ENCODE measurements at places on chromosomes 1 and 21.
A peak's percentile ranks its signal among the peaks of the same experiment; 100 is the strongest.

GRCh38 chr1:91879733-91880132 is 6.2 kb downstream of the TGFBR3 start:
- DNase-seq: no peak

- no peak for DNase-seq
These were observed 263.2 kb upstream of the RAB4A start for GRCh38 chr1:229007701-229008100.

GRCh38 chr1:61743716-61744580 is 1.7 kb downstream of the PATJ start:
- no peak for DNase-seq

GRCh38 chr1:53981220-53981619 is 35.1 kb downstream of the LRRC42 start:
- no peak for DNase-seq

GRCh38 chr1:52503706-52504105 is 49.2 kb downstream of the TUT4 start:
- no peak for DNase-seq

DNA sequence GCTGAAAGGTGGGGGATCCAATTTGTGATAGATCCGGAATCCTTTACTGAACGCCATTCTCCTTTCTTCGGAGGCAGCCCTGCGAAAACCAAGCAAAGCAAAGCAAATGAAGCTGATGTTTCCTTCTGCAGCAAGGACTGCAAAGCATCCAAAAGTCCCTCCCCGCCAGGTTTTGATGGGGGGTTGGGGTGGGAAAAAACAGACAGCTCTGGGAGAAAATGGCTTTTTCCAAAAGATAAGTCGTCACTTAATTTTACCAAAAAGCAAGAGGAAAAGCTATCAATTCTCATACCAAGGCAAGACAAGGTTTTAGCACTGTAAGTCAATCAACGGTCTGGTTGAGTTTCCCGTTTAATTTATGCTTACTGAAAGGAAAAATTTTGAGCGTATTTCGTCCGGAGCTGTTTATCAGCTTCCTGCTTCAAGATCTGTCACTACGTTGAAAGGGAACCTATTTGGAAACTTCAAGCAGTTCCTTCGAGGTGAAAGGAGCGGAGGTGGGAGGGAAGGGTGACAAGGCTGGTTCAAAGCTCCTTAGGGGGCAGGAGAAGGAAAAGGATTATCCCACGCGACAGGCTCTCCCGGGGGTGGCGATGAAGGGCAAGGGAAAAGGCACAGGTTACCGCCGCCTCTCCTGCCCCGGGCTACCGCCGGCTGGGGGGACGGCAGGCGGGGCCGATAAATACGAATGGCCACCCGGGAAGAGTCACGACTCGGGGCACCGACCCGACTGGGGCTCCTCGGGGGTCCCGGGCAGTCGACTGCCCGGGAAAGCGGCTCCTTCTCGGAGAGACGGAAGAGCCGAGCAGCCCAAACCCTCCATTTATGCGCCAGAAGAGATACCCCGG is 750 bp downstream of the SYNJ1 start:
- DNase-seq: no peak

DNA sequence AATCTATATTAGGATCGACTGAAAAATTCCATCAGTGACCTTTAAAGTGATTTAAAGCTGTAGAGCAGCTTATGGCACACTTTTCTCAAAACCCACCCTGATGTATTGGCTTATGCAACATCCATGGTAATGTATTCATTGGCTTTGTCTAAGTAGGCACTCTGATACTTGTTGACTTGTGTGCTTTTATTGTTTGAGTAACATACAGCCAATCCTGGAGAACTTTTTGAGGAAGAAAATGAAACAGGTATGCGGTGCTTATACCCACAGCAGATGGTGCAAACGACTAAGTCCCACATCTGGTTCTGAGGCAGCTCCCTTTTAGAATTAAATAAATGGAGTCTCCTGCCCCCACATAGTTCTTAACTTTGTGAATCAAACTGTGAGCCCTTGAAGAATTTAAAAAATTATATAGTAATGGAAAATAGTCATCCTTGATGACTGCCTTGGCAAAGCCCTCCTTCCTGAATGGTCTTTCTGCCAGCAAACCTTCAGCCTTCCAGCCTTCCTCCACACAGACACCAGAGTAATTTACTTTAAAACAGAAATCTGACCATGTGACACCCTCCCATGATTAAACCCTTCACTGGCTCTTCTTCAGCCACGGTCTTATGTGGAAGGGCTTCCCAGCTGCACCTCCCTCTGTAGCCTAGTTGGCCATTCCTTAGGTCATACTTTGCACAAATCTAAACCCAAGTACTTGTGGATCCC is 116.0 kb downstream of the BCAR3 start:
- DNase-seq: no peak

DNA sequence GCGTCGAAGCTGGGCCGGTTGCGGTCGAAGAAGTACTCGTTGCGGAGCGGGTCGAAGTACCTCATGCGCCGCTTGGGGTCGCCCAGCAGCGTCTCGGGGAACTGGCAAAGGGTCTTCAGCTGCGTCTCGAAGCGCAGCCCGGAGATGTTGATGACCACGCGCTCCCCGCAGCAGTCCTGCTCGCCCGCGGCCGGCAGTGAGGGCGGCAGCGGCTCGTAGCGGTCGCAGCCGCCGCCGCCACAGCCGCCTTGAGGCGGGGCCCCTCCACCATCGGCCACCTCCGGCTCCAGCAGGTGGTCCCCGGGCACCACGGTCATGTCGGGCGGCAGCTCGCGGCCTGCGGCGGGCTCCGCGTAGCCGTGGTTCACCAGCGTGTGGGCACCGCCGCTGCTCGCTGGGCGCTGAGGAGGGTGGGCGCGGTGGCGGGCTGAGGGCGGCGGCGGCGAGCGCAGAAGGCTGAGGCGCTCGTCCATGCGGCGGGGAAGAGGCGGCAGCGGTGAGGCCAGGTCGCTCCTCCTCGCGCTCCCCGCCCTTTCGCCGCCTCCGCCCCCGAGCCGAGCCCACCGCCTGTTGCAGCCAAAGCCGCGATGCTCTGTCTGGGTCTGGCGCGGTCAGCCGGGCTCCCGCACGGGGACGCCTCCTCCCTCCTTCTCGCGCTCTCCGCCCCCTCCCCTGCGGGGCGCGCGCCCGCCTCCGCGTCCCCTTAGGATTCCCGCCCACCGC is at the start of gene KCNA3:
Gene KCNA3, minus strand, starts transcription at position 604 of the 723 bp plus-strand sequence. Its CDS starts 131 bp downstream, at position 473.
- DNase-seq: peak; percentile 44

- DNase-seq: no peak
These were observed 411.6 kb downstream of the MATN1 start for GRCh38 chr1:30311749-30312148.

DNA sequence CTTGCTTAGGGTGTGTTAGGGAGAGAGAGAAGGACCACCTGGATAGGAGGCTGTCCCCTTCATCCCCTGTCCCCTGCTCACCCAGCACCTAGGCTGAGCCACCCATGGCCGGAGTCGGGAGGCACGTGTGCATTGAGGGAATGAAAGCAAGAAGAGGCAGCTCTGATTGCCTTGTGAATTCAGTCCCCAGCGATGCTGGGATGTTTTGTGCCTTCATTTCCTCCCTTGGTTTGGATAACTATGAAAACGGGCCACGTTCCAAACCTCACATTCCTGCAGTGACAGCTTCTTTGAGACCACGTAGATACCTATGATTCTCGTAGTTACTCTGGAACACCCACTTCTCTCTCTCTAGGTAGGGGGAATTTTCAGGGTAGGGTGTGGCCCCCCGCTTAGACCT is 67.1 kb downstream of the MAN1C1 start:
- DNase-seq: no peak

- DNase-seq: no peak
These were observed 124.3 kb upstream of the GADD45A start for GRCh38 chr1:67560580-67561255.

DNA sequence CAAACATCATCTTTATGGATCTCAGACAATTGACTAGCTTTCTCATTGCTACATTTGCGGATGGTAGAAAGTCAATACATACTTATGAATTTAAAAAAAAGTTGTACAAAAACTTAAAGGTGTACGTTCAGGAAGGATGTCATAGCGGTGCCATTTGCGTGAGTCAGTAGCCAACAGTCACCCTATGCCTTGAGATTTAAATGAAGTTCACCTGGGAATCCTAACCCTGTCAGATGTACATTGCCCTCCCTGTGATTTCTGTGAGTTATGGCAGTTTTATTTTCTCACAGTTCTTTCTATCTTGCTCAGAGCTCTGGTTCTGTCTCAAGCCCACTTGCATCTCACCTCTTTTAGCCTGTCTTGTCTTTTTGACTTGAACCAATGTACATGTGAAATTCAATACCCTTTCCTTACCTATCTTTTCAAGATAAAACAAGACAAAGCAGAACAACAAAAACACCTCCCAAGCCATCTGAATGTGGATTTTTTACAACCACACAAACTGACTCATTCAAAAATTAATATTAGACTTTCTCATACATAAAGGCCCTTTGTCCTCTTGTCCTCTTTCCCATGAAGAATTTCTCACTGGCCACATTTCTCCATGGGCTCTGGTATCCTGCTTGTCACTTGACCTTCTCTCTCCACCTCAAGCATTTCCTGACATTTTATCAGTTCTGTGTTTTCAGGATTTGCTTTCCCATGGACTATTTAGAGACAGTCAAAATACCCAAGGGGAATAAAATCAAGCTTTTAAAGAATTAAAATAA is 25.3 kb upstream of the ZNF697 start:
- DNase-seq: no peak

DNA sequence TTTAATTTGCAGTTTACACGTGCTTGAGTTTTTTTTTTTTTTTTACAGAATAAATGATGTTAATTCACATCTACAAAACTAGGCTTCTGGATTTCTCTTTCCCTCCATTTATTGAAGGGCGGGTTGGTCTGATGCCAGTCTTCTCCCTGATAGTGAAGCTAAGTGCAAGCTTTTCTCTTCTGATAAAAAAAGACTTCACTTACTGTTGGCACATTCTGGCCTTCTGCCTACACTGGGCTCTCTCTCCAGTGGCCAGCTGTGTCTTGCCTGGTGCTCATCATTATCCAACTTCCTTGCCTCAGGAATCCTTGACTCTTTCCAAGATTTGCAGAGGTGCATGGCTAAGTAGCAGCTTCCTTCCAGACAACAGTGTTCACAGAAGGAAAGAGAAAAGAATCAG is 7.6 kb upstream of the RAP1A start:
- no peak for DNase-seq

GRCh38 chr1:44024903-44025525 is 6.2 kb downstream of the SLC6A9 start:
- no peak for DNase-seq

DNA sequence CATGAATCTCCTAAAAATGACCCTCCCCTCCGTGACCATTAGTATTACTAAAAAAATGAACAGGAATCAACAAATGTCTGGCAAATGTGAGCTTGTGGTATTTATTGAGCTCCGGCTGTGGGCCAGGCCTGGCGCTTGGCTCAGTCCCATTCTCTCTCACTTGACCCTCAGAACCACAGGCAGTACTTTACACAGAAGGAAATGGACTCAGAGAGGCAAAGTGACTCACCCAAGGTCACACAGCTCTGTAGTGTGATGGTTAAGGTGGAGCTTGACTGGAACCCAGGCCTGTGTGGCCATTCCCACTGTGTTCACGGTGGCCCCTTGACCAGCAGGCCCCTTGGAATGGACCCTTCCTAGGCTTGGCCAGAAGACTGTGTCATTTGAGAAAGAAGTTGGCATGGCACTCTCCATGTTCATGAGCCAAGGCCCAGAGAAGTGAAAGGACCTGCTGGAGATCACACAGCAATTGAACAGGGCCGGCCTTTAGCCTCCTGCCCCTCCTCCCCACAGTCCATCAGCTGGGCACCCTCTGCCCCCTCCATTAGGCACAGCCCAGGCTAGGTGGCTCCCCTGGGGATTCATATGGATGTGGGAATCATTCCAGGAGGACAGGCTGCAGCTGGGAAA is 32.1 kb downstream of the FAM151A start:
- no peak for DNase-seq

- no peak for DNase-seq
These were observed 742 bp upstream of the PDE9A start for GRCh38 chr21:42652527-42653230.

GRCh38 chr1:59986516-59987310 is 60.1 kb upstream of the CYP2J2 start:
- no peak for DNase-seq

DNA sequence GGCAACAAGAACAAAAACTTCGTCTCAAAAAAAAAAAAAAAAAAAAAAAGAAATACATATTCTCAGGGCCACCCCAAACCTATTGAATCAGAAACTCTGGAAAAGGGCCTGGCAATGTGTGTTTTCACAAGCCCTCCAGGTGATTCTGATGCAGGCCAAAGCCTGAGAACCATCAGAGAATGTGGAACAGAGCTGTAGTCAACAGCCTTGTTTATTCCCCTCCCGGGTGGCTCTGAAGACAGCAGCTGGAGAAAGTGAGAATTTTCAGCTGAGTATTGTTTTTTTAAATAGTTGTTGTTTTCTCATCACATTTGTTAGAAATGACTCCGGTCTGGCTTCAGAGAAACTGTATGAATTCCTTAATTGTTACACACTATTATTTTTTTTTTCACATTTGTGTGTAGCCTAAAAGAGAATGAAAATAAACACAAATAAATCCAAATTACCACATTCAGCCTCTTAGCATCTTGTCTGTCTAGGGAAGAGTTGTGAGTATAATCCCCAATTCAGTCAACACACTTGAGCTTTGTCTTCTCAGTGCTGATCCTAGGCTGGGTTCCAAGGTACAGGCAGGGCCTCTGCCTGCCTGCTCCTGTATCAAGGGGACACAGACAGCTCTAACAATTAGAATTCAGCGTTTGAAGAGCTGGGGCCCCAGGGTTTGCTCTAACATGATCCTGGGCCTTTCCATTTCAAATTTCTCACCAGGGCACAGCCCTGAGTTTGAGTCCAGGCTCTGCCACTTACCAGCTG is 6.6 kb upstream of the AZIN2 start:
- DNase-seq: no peak

Measured in stimulated activated CD8-positive, alpha-beta memory T cell treated with anti-CD3 and anti-CD28 coated beads, Interleukin-2, amount 100 ng/mL, for 1 hour (primary cell).